ENCODE measurements at places on chromosomes 11 and 22. TPM values are rescaled to one million over a fixed set of nuclear protein-coding genes. Genes with fewer than 3 reads are reported as not detected.

- DNase-seq: no peak
Observed at GRCh38 chr22:41862160-41862529, 29.2 kb downstream of the SREBF2 start.

DNA sequence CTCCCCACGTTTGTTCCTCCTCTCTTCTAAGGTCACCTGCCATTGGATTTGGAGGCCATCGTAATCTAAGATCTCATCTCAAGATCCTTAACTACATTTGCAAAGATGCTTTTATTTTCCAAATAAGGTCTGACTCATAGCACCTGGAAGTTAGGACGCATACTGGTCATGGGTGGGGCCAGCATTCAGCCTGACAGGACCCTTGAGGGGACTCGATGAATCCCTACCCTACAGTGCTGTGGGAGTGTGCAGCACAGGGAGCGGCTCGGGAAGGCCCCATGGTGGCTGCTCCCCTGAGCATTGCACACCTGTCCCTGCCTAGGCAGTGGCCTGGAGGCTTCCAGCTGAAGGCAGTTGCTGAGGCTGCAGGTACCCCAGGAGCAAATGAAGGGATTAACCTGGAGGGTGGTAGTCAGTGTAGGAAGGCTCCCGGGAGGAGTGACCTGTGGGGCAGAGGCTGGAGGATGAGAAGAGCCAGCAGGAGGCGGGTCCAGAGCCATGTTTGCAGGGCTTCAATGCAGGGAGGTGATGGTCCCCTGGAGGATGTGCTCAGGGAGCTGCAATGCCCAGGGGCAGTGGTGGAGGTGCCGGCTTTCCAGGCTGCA, 362.2 kb downstream of the CTTN start:
- DNase-seq: no peak

- DNase-seq: no peak
Observed at GRCh38 chr11:7197469-7197868, 54.2 kb upstream of the SYT9 start.

GRCh38 chr22:39920134-39920743, 19.4 kb downstream of the GRAP2 start:
- DNase-seq: no peak

- DNase-seq: peak; percentile 85
Observed at GRCh38 chr11:11985016-11985715, 23.3 kb downstream of the DKK3 start.

- no peak for DNase-seq
Observed at GRCh38 chr11:57974848-57975601, 48.7 kb upstream of the OR9Q1 start.

GRCh38 chr11:67492801-67493547, 10.1 kb downstream of the AIP start:
- DNase-seq: no peak

DNA sequence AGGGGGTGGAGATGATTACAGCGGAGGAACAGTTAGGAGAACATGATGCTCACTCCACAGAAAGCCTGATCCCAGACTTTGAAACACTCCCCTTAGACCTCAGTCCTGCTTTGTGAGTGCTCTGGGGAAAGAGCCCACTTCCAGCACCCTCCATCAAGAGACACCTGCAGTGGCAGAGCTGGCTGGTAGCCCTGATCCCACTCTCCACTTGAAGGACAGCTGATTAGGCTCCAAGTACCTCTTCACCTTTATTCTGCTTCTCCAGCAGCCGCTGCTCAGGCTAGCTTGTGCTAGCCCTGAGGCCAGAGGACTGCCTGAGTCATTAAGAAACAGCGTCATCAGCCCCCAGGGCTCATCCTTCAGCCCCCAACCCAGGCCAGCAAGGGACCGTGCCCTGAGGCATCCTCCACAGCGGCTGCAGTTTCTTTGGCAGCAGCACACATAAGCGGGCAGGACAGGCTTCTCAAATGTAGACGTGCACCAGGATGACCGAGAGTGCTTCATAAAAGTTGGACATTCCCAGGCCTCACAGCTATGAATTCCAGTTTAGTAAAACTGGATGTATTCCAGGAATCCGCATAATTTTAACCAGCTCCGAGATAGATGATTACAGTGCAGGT, 146.0 kb upstream of the TBCEL start:
- DNase-seq: no peak

GRCh38 chr22:35363566-35364086, 17.3 kb upstream of the HMOX1 start:
- no peak for DNase-seq

GRCh38 chr11:113476553-113476952, 1.4 kb upstream of the DRD2 start:
- DNase-seq: no peak

- no peak for DNase-seq
Observed at GRCh38 chr11:109838026-109838425, 255.2 kb upstream of the ZC3H12C start.

- no peak for DNase-seq
Observed at GRCh38 chr11:45085646-45086501, 60.6 kb upstream of the PRDM11 start.

DNA sequence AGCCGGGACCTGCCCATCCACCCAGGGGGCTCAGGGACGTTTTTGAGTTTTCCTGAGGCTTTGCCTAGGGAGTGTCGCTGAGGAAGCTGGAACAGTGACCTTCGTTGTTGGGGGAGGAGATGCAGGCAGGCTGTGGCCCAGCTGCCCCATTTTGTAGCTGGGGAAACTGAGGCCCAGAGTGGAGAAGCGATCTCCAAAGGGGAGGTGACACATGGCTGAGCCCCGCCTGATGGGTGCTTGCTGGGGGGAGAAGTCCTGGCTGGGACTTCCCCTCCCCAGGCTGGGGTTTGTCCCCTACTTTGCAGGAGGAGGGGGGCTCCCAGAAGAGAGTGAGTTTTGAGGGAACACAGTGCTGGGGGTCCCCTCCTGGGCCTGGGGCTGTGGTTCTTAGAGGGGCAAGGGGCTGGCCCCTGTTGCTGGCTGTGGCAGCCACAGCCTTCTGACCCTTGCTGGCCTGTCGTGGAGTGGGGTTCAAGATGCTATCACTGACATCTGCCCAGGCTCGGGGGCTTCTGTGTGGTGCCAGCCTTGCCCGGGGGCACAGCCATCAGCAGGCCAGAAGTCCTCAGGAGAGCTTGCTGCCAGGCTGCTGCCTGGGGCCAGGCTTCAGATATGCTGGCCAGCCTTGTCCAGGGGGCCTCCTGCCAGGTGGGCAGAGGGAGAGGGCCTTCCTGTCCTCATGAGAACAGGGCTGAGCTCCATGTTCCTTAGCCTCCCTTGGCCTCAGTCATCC, 21.4 kb downstream of the KCNQ1 start:
- DNase-seq: no peak

- DNase-seq: no peak
Observed at GRCh38 chr22:29623059-29623458, 19.6 kb downstream of the NF2 start.

GRCh38 chr11:121472312-121472711, 19.5 kb upstream of the SORL1-AS1 start:
- no peak for DNase-seq

DNA sequence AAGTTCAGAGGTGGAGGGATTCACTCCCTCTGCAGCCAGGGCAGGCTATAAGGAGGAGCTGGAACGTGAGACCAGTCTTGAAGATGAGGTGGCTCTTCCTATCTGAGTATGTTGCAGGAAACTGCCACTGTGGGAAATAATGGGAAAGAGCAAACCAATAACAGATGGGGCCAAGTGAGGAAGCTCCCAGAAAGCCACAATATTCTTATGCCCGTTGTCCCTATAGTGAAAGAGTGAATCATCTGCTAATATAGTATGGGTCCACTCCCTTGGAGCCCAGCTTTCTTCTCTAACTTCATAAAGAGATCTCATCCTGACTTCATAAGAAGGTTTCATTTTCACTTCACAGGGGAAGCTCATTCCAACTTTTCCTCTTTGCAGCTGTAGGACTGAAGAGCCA, 206.4 kb downstream of the BLID start:
- no peak for DNase-seq

- no peak for DNase-seq
Observed at GRCh38 chr11:1835671-1836010, 851 bp downstream of the SYT8 start.

GRCh38 chr11:76824083-76824939, 36.4 kb upstream of the ACER3 start:
- DNase-seq: peak; percentile 63

- DNase-seq: peak; percentile 83
Observed at GRCh38 chr11:5380740-5381342, 2.8 kb upstream of the OR51M1 start.

DNA sequence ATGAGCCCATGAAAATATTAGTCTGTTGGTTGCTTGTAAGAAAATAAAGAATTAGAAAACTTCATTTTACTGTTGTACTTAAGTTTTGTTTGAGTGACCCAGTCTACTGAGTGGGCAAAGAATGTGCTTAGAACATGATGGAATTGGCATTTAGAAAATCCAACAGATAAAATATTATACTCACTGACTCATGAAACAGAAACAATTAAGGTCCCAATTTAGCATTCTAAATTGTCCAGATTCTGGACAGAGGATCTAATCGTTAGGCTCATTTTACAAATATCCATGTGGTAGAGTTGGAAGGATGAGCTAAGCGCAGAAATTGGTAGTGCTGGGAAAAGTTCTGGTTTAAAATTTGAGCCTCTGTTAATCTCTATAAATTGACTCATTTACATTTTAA, 45.4 kb downstream of the METTL15 start:
- DNase-seq: no peak

DNA sequence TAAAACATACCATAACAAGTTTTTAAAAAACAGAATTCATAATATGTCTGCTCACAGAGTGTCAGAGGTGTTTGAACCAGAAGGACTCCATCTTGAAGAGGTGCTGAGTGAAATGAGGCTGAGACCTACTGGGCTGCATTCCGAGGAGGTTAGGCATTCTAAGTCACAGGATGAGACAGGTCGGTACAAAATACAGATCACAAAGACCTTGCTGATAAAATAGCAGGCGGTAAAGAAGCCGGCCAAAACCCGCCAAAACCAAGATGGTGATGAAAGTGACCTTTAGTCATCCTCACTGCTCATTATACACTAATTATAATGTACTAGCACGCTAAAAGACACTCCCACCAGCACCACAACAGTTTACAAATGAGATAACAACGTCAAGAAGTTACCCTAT, 116.4 kb downstream of the ARHGAP32 start:
- DNase-seq: no peak

DNA sequence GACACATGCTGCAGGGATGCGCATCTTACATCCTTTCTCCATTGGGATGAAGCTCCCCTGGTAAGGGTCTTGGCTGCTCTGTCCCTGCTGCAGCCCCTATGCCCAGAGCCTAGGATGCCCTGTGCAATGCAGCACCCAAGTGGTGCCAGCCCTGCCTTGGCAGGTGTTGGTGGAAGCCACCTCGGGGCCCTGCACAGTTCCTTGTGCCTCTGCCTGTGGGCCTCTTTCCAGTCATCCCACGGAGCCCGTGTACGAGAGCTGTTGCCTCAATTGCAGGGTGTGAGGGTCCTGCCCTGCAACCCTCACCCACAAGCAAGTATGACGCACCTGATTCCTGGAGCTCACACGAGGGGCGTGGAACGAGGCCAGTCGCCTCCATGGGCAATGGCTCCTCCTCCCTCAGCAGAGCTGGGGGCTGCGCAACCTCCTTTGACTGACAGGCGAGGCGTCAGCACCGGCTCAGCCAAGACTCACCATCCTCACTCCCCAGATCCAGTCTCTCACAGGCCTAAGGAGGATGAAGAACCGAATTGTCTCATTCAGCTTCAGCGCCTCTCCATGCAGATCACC, 719.6 kb downstream of the BRD1 start:
- DNase-seq: no peak

The NRIP3 gene
- total RNA-seq: 28.1 TPM

The MUC5AC gene
- total RNA-seq: not detected

The WNT11 gene
- total RNA-seq: 2.6 TPM

The KRTAP5-1 gene
- total RNA-seq: not detected

The KRTAP5-2 gene
- total RNA-seq: not detected

The UQCR10 gene
- 63.4 TPM for total RNA-seq

The TMPRSS4 gene
- not detected for total RNA-seq

The PAMR1 gene
- total RNA-seq: 0.43 TPM

The OR52N4 gene
- total RNA-seq: not detected

The ZNF202 gene
- 7.1 TPM for total RNA-seq

The SHANK3 gene
- 0.84 TPM for total RNA-seq

The CHRNA10 gene
- 2.0 TPM for total RNA-seq
